ENCODE measurements at places on chromosomes 7 and 10. TPM values are rescaled to one million over a fixed set of nuclear protein-coding genes. Genes with fewer than 3 reads are reported as not detected.

- H3K36me3 ChIP-seq: peaks cover 73% of the 10 kb centered on the region
- no peaks in the 10 kb centered on the region for H3K27me3 ChIP-seq
- no peak overlapping the region for H3K27ac ChIP-seq
- DNase-seq: no peak
Measured at GRCh38 chr7:100684534-100685042, 9.5 kb downstream of the GIGYF1 start.

DNA sequence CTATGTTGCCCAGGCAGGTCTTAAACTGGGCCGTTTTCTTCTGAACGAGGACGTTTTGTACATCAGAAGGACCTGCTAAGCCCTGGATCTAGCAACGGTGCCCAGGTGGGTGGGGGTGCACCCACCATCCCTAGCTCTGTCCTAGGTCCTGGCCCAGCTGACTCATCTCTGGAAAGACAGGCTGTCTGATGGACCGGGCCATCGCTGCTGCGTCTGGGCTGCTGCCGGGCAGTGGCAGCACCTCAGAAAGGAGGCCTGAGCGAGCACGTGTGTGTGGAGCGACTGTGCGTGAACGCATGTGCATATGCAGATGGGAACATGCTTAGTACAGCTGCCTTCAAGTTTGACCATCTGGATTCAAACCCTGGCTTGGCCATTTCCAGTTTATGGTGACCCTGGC lies 7.3 kb upstream of the ELFN1 start:
- no peak for DNase-seq
- H3K36me3 ChIP-seq: no peaks in the 10 kb centered on the region
- no peaks in the 10 kb centered on the region for H3K27me3 ChIP-seq
- no peak overlapping the region for H3K4me3 ChIP-seq

- H3K4me3 ChIP-seq: no peak overlapping the region
- no peak for DNase-seq
- no peaks in the 10 kb centered on the region for H3K27me3 ChIP-seq
Measured at GRCh38 chr7:46321556-46322205, 400.6 kb upstream of the IGFBP3 start.

- H3K36me3 ChIP-seq: no peaks in the 10 kb centered on the region
- peak overlapping the region; percentile 93 for H3K27ac ChIP-seq
- H3K4me1 ChIP-seq: peaks cover 71% of the 10 kb centered on the region
- H3K4me3 ChIP-seq: peak overlapping the region; percentile 99
- DNase-seq: no peak
Measured at GRCh38 chr10:35335133-35336083, 901 bp upstream of the CCNY start.

DNA sequence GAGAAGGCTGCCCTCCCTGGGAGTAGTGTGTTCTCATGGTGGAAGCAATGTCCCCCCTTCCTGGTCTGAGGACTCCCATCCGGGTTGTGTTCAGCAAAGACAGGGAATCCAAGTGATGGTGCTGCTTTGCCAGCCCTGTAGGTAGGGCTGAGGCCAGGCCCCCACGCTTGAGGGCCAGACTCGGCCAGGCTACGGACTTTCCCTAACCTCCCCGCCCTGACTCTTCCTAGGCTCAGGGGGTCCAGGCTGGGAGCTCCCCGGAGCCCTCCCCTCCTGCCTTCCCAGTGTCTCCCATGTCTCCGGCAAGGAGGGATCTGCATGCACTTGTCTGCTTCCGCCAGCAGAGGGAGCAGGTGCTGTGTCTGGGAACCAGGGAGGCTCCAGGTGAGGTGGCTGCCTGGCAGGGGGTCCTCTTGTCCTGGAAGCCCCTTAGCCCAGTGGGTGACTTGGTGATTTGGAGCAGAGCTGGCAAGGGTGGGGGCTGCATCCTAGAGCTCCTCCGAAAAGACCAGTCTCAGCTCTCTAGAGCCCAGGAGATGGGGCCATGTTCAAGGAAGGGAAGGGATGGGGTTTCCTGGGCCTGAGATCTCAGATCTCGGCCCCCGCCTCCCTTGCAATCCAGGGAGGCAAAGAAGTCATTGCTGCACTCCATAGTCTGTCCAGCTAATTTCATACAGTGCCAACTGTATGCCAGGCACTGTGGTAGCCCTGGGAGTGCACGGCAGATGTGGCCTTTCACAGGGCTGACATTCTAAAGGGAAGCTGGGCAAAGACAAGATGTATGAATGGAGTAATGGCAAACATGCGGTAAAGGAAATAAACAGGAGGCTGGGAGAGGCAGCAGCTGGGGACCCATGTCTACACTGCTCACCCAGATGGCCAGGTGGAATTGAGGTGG lies 20.3 kb upstream of the SFRP5 start:
- H3K27ac ChIP-seq: no peak overlapping the region
- no peaks in the 10 kb centered on the region for H3K36me3 ChIP-seq
- no peaks in the 10 kb centered on the region for H3K27me3 ChIP-seq
- DNase-seq: no peak
- H3K4me1 ChIP-seq: peaks cover 8% of the 10 kb centered on the region

- no peaks in the 10 kb centered on the region for H3K36me3 ChIP-seq
- no peak overlapping the region for H3K27ac ChIP-seq
- DNase-seq: no peak
- H3K4me3 ChIP-seq: no peak overlapping the region
- no peaks in the 10 kb centered on the region for H3K27me3 ChIP-seq
- H3K4me1 ChIP-seq: no peaks in the 10 kb centered on the region
Measured at GRCh38 chr7:144452064-144452463, 48.6 kb upstream of the NOBOX start.

DNA sequence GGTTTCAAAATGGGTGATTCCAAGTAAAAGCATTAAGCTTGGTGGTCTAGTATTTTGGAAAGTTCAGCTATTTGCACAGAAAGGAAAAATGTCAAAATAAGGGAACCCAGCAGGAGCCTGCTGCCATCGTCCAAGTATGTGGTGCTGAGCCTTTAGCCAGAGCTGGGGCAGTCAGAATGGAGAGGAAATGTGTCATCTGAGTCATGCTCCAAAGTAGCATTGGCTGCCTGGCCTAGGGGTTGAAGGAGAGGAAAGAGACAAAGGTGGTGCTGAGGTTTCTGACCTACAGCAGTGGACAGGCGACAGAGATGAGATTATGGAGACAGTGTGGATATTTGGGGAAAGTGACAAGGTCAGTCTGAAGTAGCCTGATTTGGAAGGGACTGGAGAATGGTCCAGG lies 103.9 kb downstream of the PLCE1 start:
- no peak overlapping the region for H3K27ac ChIP-seq
- no peaks in the 10 kb centered on the region for H3K36me3 ChIP-seq
- H3K4me1 ChIP-seq: peaks cover 4% of the 10 kb centered on the region
- no peaks in the 10 kb centered on the region for H3K27me3 ChIP-seq

- no peaks in the 10 kb centered on the region for H3K36me3 ChIP-seq
- no peak overlapping the region for H3K27ac ChIP-seq
Measured at GRCh38 chr7:43760861-43761260, 2.4 kb downstream of the BLVRA start.

DNA sequence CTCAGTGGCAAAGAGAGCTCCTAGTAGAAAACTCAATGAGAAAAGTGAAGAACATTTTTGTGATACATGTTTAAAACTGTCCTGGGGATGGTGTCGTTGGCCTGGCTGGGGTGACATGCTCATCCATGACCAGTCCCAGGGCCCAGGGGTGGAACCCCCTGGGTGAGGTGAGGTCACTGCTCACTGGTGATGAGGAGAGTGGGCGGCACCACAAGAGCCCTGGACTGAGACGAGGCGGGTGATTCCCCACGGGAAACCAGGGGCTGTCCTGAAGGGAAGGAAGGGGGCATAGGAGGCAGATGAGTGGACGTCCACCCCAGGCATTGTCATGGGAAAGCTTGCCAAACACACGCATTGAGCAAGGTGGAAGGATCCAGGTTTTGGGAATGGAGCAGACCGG lies 54.6 kb downstream of the HTR5A start:
- H3K27ac ChIP-seq: no peak overlapping the region
- no peaks in the 10 kb centered on the region for H3K36me3 ChIP-seq
- no peak overlapping the region for H3K4me3 ChIP-seq
- no peaks in the 10 kb centered on the region for H3K27me3 ChIP-seq

- H3K27ac ChIP-seq: no peak overlapping the region
- H3K36me3 ChIP-seq: no peaks in the 10 kb centered on the region
- H3K27me3 ChIP-seq: no peaks in the 10 kb centered on the region
- no peak for DNase-seq
Measured at GRCh38 chr7:75723444-75723843, 15.3 kb downstream of the HIP1 start.

GRCh38 chr7:33432821-33433220 lies 303.5 kb downstream of the BBS9 start:
- no peaks in the 10 kb centered on the region for H3K4me1 ChIP-seq
- H3K27me3 ChIP-seq: no peaks in the 10 kb centered on the region
- no peak overlapping the region for H3K4me3 ChIP-seq
- DNase-seq: no peak
- no peaks in the 10 kb centered on the region for H3K36me3 ChIP-seq

- no peaks in the 10 kb centered on the region for H3K36me3 ChIP-seq
- H3K4me1 ChIP-seq: peaks cover 9% of the 10 kb centered on the region
- no peak for DNase-seq
- H3K27me3 ChIP-seq: no peaks in the 10 kb centered on the region
- no peak overlapping the region for H3K4me3 ChIP-seq
Measured at GRCh38 chr7:47529405-47529804, 52.5 kb downstream of the TNS3 start.

GRCh38 chr10:130020651-130021382 lies 56.7 kb upstream of the EBF3 start:
- no peaks in the 10 kb centered on the region for H3K4me1 ChIP-seq
- no peak overlapping the region for H3K4me3 ChIP-seq
- no peak overlapping the region for H3K27ac ChIP-seq

- H3K4me1 ChIP-seq: no peaks in the 10 kb centered on the region
- no peak for DNase-seq
- H3K27me3 ChIP-seq: no peaks in the 10 kb centered on the region
- no peaks in the 10 kb centered on the region for H3K36me3 ChIP-seq
Measured at GRCh38 chr7:23373151-23374004, 74.2 kb downstream of the MALSU1 start.

DNA sequence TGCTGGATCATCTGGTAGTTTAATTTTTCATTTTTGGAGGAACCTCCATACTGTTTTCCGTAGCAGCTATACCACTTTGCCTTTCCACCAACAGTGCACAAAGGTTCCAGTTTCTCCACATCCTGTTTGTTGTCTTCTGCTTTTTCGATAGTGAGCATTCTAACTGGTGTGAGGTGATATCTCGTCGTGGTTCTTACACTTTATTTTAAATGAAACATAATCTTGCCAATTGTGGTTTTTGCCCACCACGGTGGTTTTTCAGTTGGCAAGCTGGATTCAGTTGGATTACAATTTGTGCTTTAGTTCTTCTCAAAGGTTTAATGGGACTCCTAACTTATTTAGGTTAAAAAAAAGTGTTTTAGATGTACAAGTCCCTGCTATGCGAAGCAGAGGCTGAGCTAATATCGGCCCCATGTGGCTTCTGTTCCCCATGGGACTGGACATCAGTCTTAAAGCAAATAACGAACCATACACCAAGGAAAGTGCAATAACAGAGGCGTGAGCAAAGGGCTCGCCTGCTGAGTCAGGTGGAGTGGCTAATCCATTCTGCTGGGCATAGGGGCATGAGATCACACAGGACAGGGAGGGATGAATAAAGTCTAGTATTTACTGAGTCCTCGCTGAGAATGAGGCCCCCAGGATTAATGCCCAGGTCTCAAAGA lies 153.6 kb downstream of the AOAH start:
- no peak overlapping the region for H3K4me3 ChIP-seq
- DNase-seq: no peak
- no peaks in the 10 kb centered on the region for H3K27me3 ChIP-seq
- H3K36me3 ChIP-seq: no peaks in the 10 kb centered on the region

- DNase-seq: no peak
- H3K4me3 ChIP-seq: no peak overlapping the region
- no peaks in the 10 kb centered on the region for H3K27me3 ChIP-seq
Measured at GRCh38 chr7:50190776-50191175, 97.7 kb upstream of the ZPBP start.

DNA sequence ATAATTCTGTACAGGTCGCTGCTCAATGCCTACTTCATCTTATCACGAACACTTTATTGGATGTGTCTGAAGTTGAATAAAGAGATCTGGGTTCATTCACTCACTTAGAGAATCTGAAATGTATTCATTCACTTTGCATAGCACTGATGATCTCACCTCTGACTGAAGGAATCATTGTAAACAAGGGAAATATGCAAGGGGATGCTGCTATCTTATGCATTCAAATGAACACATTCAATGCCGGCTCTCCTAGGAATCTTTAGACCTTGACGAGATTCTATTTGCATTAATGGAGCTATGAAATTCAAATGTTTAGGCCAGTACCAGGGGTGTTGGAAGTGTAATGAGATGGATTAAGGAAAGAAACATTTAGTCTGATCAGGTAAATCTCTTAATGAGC lies 200.6 kb upstream of the COBL start:
- no peaks in the 10 kb centered on the region for H3K4me1 ChIP-seq
- no peaks in the 10 kb centered on the region for H3K27me3 ChIP-seq
- no peak overlapping the region for H3K27ac ChIP-seq
- H3K4me3 ChIP-seq: no peak overlapping the region
- H3K36me3 ChIP-seq: no peaks in the 10 kb centered on the region

DNA sequence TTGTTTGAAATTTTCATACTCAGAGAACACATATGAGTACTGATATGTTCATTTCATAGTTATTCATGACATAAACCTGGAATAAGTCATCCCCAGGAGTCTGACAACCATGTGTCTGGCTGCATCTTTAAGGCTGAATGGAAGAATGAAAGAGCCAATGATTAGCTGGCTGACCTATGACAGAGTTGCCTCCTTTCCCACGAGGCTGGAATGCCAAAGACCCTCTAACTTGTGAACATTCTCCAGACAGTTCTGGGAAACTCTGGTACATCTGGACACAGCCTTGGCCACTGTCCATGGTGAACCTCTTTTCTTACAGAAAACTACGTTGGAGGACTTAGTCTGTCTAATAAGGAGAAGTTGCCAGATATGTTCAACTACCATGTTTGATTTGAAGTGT lies 380.8 kb upstream of the MKI67 start:
- H3K4me3 ChIP-seq: no peak overlapping the region
- H3K27me3 ChIP-seq: no peaks in the 10 kb centered on the region
- no peaks in the 10 kb centered on the region for H3K36me3 ChIP-seq
- no peak for DNase-seq
- H3K4me1 ChIP-seq: no peaks in the 10 kb centered on the region
- no peak overlapping the region for H3K27ac ChIP-seq

DNA sequence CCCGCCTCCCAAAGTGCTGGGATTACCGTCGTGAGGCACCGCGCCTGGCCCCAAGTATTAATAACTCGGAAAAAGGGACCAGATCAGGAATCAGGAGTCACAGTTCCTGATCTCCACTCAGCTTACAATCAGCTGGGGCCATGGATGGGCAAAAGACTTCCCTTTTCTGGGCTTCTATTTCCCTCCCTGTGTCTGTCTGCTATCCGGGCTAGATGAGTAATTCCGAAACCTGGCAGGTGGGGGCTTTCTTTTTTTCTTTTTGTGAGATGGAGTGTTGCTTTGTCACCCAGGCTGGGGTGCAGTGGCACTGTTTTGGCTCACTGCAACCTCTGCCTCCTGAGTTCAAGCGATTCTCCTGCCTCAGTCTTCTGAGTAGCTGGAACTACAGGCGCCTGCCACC lies 11.6 kb downstream of the RPS24 start:
- peaks cover 20% of the 10 kb centered on the region for H3K36me3 ChIP-seq
- no peak overlapping the region for H3K4me3 ChIP-seq
- H3K4me1 ChIP-seq: no peaks in the 10 kb centered on the region
- no peak for DNase-seq
- H3K27me3 ChIP-seq: no peaks in the 10 kb centered on the region
- no peak overlapping the region for H3K27ac ChIP-seq

SPDYE8 gene
- not detected for total RNA-seq

ZNF117 gene
- 18.2 TPM for total RNA-seq

SERPINE1 gene
- 14.7 TPM for total RNA-seq

OPALIN gene
- not detected for total RNA-seq

FBXL15 gene
- 27.7 TPM for total RNA-seq

AP1S1 gene
- 42.5 TPM for total RNA-seq

PDE1C gene
- 19.2 TPM for total RNA-seq

SCART1 gene
- total RNA-seq: 1.5 TPM

FAM24B gene
- not detected for total RNA-seq
